ENCODE measurements at places on chromosomes 4 and X.

GRCh38 chr4:73127839-73128453, 58.4 kb upstream of the COX18 start:
- DNase-seq: peak; percentile 12

GRCh38 chr4:129682586-129682985, 586.6 kb downstream of the C4orf33 start:
- DNase-seq: no peak

DNA sequence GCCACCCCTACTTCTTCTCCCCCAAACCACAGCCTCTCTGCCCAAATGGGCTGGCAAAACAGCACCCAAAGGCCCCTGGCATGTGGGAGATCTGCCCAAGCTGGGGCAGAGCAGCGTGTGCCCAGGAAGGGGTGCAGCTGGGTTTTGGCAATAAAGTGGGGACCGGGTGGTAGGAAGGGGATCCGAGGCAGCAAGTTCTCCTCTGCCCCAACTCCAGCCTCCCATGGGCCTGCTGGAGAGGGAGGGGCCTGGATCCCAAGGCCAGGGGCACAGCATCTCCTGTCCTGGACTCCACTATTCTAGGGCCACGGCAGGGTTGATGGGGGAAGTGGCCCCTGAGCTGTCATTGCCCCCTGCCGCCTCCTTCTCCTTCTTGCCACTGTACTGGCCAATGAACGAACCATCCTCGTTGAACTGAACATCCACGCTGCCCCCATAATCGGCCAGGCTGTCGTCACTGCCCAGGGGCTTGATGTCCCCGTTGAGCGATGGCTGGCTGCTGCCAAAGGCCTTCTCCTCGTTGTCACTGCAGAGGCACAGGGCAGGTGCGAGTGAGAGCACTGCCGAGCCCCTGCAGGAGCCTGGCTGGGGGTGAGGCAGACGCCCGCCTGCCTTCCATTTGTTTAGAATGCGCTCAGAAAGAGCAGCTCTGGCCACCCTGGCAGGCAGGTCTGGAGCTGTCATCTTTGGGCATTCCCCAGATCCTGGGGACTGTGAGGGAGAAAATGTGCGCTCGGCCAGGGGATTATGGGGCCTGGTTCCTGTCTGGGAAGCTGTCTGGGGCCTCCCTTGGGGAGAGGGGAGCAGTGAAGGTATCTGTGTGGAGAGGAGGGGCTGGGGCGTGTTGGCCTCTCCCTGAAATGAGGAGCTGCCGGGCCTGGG, 23.4 kb downstream of the L1CAM start:
- no peak for DNase-seq

DNA sequence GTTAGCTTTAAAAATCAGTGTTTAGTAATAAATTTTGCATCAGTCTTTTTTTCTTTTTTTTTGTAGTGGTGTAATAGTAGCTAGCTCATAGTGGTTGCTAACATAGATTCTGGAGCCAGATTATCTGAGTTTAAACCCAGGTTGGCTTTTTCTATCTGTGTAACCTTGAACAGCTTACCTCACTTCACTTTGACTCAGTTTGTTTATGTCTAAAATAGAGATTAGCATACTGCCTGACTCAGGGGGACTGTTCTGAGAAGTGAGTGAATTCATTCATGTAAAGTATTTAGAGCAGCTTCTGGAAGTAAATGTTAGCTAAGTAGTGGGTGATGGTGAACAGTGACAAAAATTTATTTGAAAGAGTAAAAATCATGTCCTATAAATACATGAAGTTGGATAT, 32.9 kb downstream of the CPEB2 start:
- DNase-seq: peak; percentile 12

DNA sequence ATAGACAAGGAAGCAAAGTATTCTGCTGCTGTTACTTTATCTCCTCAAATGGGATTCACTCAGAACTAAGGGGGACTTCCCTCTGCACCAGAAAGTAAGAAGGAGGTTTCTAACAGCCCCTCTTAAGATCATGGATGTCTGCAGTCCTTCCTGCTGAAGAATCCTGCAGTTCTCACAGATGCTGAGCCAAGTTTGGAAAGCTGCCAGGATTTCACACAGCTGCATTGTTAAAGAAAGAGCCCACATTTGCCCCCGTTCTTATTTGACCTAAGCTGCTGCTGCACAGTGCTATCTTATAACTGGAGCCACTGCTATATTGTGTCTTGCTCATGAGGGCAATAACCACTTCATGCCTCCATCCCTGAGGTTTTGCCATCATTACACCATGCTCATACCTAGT, 81.1 kb downstream of the FAAH2 start:
- DNase-seq: no peak

- DNase-seq: peak; percentile 23
These were observed 117.1 kb upstream of the TENM3 start for GRCh38 chr4:182126096-182126495.

GRCh38 chrX:74450803-74451449, 29.6 kb downstream of the SLC16A2 start:
- DNase-seq: peak; percentile 94

GRCh38 chr4:54041100-54041499, 23.3 kb downstream of the CHIC2 start:
- DNase-seq: no peak

DNA sequence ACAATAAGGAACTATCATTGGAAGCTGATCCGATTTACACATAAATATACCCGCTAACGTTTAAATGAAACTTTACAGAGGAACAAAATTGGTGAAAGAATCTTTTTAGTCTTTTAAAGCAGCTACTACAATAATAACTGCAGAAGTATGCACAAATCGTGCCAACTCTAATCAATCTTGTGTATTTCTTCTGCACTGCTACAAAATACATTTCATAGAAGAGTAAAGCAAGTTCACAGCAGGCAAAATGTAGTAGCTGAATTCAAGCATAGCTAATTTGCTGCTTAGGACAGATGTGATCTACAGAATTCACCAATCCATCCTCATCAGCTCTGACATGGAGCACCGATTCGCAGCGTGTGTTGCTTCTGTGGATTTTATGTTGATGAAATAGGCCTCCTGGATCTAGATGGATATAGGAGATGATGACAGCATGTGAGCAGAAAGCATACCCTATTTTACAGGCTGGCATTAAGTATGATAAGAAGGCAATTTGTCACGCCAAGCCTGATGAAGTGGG, 367.3 kb upstream of the FGF13 start:
- no peak for DNase-seq

- no peak for DNase-seq
These were observed 49.6 kb downstream of the MEPE start for GRCh38 chr4:87882321-87882720.

DNA sequence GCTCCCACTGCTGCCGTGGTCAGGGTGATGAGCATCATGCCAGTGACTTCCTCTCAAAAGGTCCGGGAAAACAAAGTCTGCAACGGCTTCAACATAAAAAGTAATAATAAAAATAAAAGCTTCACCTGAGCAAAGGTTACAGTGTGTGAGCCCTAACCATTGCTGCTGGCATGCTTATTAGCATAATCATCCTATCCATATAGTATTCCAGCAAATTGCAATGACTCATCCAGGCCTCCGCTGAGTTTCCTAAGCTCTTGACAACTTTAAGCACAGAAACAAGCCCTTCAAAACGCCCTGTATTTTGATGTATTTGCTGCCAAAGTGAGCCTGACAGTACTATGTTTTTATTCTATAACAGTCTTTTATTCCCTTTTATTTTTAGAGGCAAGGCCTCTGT, 100.5 kb downstream of the AASDH start:
- no peak for DNase-seq

GRCh38 chrX:1587161-1587560, 4.2 kb upstream of the AKAP17A start:
- no peak for DNase-seq

GRCh38 chrX:136386826-136387225, 86.1 kb downstream of the ADGRG4 start:
- no peak for DNase-seq

GRCh38 chr4:95106408-95106928, 348.7 kb downstream of the BMPR1B start:
- DNase-seq: peak; percentile 49
